AG09319 (cell line): ENCODE measurements at places on chromosomes 12 and 14.

DNA sequence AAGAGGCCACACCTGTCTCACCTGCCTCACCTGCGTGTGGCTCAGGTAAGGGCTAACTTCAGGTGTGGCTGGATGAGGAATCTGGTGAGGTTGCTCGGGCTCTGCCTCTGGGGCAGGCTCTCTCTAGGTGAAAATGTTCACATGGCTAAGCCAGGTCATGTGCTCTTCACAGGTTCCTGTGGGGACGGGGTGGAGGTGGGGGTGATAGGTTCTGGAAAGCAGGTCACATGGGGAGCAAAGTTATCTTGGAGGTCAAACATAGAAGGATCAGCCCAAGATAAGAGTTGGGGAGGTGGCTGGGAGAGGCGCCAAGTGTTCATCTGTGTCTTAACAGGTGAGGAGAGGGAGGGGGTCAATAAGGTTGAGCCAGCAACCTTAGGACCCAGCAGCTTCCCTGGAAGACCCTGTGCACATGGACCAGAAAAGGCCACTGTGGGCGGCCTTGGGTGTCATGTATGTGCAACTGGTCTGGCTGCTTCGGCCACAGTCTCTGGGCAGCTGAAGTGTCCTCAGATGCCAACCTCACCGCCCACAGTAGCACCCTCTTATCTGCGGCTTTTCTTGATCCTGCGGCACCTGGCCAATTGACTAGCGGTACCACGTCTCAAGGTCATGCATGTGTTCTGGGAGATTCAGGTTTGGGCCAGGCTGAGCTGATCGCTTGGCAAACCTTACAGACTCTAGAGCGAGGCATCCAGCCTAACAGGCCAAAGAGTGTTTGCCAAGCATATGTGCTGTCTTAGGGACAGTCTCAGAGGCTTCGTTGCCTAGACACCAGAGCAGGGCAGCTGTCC, 60.5 kb downstream of the CACNA1C start:
- DNase-seq: no peak

GRCh38 chr14:88007608-88008007, 2.7 kb downstream of the GPR65 start:
- no peak for DNase-seq

- DNase-seq: no peak
These were observed 284.6 kb downstream of the BCAT1 start for GRCh38 chr12:24664161-24664880.

GRCh38 chr14:77903221-77903620, 103.3 kb downstream of the ADCK1 start:
- DNase-seq: no peak

DNA sequence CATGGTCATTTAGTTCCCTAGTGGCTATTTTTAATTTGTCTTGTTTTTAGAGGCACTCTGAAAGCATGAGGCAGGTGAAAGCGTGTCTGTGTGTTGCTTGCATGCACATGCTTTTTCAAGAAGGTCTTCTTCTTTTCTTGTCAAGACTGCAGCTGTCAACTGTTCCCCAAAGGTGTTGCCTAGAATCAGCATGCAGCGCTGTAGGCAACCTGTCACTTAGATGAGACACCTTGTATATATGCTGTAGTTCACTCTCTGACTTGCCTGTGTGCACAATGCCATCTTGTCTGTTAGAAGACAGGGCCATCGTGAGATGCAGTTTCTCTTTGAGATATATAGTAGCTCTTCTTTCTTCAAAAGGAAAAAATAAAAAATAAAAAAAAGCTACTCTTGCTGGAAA, 885.7 kb downstream of the DIO2 start:
- DNase-seq: no peak

DNA sequence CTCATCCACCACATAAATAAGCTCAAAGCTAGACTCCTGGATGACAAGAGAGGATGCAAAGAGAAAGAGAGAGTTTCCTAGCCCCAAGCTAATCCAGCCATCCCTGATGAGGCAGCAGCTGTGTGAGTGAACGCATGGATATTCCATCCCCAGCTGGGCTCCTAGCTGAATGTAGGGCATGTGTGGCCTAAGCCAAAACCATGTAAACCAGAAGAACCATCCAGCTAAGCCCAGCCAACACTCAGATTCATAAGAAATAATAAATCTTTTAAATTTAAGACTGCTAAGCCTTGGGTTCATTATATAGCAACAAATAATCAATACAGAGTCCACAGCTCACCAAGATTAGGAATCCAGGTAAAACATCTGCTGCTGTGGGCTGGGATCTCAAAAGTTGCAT, 94.3 kb downstream of the TNFAIP2 start:
- no peak for DNase-seq

DNA sequence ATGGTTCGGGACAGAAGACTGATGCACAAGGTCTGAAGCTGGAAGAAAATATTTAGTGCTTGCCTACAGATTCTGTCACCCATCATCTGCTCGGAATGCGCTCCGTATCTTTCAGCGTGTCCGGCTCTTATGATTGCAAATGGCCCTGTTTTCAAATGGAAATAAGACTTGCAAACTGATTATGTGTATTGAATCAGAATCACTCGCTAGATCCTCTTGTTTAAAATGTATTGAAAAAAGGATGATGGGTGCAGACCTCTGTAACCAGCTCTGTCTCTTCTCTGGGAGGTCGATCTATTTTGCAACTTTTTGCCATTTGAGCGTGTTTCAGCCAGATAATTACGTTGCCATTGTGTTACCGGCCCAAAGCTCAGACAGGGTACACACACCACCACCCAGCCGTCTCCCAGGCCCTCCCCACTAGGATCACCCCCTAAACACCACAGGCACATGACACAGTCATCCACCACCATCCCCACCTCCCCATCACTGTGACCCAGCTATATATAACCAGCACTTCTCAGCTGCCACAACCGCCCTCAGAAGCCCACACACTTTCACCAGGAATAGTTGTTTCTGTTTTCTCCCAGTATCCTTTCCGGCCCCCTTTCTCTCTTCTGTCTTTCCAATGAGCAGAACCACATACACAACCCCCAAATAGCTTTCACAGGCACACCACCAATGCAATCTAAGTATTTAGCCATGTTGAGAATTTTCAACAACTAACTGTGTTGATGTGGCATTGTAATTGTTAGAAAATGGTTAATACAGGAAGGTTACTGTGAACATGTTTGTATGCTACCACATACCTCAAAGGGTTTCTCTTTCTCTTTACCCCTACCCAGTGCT, 10.7 kb downstream of the NKX2-1 start:
- DNase-seq: no peak

- DNase-seq: no peak
These were observed 136.6 kb upstream of the SLC38A2 start for GRCh38 chr12:46509135-46509534.

DNA sequence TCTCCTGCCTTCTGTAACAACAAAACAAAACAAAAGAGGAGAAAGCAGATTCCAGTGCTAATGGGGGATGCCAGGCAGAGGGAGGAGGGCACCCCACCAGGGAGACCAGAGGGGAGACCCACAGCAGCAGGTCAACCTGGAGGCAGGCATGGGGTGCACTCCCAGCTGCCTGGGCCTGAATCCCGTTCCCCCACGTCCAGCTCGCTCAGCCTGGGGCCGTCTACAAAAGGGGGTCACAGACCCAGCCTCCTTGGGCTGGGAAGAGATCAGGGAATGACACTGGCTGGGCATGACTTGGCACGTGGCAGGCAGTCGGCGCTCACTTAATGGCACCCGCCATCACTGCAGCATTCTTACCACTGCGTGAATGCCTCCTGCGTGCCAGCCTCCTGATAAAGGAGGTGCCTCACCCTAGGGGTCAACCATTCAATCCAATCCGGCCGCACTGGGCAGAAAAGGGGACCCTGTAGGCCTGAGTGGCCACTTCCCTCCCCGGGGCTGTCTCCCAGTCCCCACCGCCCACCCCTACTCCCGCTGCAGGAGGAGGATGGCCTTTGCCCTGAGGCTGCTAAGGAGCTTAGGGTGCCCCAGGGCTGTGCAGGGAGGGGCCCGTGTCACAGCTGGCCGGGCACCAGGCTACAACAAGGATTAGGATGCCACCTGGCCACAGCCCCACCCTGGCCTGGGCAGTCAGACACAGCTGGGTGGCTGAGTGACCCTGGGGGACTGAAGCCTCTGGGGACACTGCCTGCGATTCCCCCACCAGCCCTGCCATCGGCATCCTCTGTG, 87.5 kb downstream of the NCOR2 start:
- no peak for DNase-seq

GRCh38 chr14:50342221-50343078, 30.3 kb downstream of the DMAC2L start:
- no peak for DNase-seq

DNA sequence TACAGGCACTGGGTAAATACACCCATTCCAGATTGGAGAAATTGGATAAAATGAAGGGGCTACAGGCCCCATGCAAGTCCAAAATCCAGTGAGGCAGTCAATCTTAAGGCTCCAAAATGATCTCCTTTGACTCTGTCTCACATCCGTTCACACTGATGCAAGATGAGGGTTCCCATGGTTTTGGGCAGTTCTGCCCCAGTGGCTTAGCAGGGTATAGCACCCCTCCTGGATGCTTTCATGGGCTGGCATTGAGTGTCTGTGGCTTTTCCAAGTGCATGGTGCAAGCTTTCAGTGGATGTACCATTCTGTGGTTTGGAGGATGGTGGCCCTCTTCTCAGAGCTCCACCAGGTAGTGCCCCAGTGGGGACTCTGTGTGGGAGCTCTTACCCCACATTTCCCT, 427.2 kb downstream of the TRHDE start:
- no peak for DNase-seq

- DNase-seq: no peak
These were observed 24.4 kb downstream of the NEUROD4 start for GRCh38 chr12:55044135-55044534.

- no peak for DNase-seq
These were observed 50.5 kb downstream of the KITLG start for GRCh38 chr12:88529531-88530488.

GRCh38 chr14:59253527-59253926, 65.1 kb downstream of the DAAM1 start:
- DNase-seq: no peak

- DNase-seq: no peak
These were observed 63.6 kb downstream of the SIX1 start for GRCh38 chr14:60585676-60586075.

DNA sequence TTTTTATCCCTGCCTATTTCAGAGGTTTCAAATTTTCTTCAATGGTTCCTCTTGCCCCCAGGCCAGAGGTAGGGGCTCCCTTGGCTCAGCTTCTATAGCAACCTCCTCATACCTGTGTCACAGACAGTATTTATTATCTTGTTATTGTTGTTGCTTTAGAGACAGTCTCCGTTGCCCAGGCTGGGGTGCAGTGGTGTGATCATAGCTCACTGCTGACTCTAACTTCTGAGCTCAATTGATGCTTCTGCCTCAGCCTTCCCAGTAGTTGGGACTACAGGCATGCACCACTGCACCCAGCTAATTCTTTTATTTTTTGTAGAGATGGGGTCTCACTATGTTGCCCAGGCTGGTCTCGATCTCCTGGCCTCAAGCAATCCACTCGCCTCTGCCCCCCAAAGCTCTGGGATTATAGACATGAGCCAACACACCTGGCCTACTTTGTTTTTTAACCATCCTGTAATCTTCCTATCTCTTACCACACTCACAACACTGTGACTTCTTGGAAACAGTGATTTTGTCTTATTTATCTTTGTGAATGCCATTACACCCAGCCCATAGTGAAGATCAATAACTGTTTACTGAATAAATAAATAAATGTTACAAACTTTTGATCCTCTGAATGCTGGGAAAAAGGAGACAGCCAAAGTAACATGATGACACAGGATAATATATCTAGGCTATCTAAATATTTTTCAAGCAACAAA, 95.9 kb downstream of the PHLDA1 start:
- DNase-seq: no peak

- no peak for DNase-seq
These were observed 23.7 kb downstream of the GSTZ1 start for GRCh38 chr14:77344377-77344996.

- no peak for DNase-seq
These were observed 150.4 kb downstream of the PHETA1 start for GRCh38 chr12:111218499-111218898.

- no peak for DNase-seq
These were observed 82.2 kb upstream of the TBX3 start for GRCh38 chr12:114765960-114766691.

- DNase-seq: peak; percentile 34
These were observed 50.2 kb downstream of the TTLL5 start for GRCh38 chr14:75711105-75711795.

DNA sequence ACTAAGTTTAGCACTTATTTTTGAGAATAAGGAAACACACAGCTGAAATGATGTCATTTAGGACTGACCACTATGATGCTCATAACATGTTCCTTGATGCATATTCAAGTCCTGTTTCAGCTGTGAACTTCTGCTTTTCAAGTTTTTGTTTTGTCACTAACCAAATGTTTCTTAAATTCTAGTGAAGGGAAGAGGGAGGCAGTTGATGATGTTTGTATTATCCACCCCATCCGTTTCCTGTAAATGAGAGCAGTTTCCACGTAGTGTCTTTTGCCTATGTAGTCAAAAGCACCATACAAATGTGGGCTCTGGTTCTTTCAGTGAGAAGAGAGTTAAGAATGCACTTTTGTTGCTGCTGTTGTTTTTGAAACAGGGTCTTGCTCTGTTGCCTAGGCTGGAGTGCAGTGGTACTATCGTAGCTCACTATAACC, 491.8 kb downstream of the PCNX1 start:
- no peak for DNase-seq

- DNase-seq: no peak
These were observed 129.7 kb upstream of the PLEKHG7 start for GRCh38 chr12:92573104-92573503.

GRCh38 chr14:69152902-69153151, at the start of gene DCAF5:
Gene DCAF5 (minus strand): TSS chr14:69153119. CDS start chr14:69152978, 141 bp downstream.
- no peak for DNase-seq

GRCh38 chr12:77943466-77943865, 112.8 kb downstream of the NAV3 start:
- DNase-seq: peak; percentile 47
